ENCODE measurements at places on chromosomes 16 and 17. TPM values are rescaled to one million over a fixed set of nuclear protein-coding genes. Genes with fewer than 3 reads are reported as not detected.
A peak's percentile ranks its signal among the peaks of the same experiment; 100 is the strongest.

ZNF213 gene
- total RNA-seq = 6.1 TPM

C16orf92 gene
- not detected for total RNA-seq

DNA sequence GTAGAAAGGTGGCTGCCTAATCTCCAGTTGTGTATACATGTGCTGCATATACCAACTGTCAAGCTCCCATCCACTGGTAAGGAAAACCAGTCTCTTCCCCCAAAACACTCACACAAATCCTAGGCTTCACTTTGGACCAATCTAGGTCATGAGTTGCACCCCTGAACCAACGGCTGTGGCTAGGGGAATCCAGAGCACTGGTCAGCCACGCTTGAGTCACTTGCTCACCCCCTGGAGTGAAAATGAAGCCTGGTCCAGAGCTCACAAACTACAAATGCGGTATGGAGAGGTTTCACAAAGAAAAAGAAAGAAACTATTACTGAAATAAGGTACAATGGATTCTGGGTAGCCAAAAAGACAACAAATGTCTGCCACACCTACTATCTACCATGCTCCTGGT, 66.1 kb upstream of the NLK start:
- peak; percentile 64 for DNase-seq

DNA sequence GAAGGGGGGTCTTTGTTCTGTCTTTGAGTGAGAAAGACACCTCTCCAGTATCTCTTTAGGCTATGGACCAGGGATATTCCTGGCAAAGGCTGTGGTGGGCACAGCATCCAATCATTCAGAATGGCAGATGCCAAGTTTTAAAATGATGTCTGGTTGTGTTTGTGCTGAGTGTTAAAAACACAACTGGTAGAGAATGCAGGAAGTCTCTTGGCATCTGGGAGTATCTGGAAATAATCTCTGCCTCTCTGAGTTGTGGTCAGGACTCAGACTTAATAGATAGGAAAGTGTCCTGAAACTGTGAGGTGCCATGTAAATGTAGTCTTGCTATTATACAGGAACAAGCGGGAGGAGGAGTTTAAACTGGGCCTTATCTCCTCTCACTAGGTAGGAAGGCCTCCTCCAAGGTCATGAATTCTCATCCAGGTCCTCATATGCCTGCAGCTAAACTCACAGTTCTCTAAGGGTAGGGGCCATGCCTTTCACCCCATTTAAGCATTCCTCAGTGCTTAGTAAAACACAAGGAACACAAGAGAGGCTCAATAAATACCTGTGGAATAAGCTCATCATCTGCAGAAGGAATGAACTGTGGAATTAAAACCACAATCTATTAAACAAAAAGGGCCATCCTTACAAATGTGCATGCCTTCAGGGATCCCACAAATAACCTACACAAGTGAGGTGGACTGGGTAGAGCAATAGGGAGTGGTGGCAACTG, 317.6 kb downstream of the CBLN1 start:
- peak; percentile 91 for DNase-seq

DNA sequence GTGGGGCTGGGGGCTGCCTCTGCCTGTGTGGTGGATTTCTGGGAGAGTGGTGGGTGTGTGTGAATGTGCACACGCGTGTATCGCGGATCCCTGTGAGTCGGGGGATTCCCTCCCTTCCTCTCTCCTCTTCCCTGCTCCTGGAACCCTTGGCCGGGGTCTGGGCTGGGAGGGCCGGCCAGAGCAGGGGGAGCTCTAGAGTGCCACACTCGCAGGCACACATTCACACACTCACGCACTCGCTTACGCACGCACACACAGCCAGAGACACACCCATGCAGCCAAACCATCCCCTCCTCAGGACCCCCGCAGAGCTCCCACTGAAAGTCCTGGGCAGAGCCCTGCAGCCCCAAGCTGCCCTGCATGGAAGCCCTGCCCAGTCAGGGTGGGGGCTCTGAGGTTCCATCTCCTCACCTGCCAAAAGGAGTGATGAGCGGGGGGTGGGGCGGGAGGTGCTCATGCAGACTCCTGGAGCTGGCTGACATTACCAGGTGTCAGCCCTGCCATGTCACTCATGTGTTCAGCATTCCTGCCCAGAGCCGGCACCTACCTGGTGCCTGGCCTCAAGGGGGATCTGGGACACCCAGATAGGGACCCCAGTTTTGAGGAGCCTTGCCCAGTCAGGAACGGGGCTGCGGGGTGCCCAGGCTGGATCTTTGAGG, 1.9 kb downstream of the NECAB2 start:
- no peak for DNase-seq

KATNIP gene
- total RNA-seq = 63.0 TPM

CACNG4 gene
- not detected for total RNA-seq

GRCh38 chr16:77898671-77899211, 110.4 kb downstream of the VAT1L start:
- DNase-seq = peak; percentile 50

C17orf78 gene
- total RNA-seq = not detected

TBC1D26 gene
- not detected for total RNA-seq

CDH11 gene
- total RNA-seq = 3.1 TPM

CD300H gene
- total RNA-seq = not detected

- DNase-seq = no peak
These were observed 22.1 kb downstream of the MYH4 start for GRCh38 chr17:10447026-10447931.

GRCh38 chr17:66576473-66576872, 258.4 kb upstream of the CACNG5 start:
- no peak for DNase-seq

DNA sequence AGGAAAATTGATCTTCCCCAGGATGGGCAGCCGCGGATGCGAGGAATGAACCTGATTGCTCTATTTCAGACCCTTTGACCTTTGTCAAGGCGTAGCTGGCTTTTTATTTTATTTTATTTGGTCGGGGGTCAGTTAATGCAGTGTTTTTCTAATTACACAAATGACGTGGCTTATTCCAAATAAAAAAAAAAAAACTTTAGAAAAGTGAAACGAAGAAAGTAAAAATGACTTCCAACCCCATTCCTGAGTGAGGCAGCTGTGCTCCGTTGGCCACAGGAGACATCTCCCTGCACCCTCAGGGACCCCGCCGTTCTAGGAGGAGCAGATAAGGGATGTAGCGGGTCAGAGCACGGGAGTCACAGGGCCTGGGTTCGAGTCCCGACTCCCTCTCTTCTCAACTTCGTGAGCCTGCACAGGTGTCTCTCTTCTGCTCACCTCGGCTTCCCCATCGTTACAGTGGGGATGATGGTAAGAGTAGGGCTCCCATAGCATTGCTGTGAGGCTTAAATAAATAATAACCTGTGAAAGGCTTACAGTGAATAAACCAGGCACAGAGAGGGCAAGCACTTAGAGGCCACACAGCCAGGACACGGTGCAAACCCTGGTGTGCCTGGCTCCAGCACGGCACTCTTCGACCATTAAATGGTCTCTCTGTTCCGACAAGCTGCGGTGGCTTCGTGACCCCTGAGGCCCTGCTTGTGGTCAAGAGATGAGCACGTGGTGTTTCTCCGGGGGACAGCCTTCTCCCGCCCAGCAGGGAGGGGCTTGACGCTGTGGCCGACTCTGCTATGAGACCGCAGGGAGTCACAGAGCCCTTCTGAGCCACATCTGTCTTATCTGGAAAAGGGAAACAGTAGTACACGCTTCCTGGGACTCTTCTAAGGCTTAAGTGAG, 10.2 kb downstream of the FOXF1 start:
- no peak for DNase-seq

DNA sequence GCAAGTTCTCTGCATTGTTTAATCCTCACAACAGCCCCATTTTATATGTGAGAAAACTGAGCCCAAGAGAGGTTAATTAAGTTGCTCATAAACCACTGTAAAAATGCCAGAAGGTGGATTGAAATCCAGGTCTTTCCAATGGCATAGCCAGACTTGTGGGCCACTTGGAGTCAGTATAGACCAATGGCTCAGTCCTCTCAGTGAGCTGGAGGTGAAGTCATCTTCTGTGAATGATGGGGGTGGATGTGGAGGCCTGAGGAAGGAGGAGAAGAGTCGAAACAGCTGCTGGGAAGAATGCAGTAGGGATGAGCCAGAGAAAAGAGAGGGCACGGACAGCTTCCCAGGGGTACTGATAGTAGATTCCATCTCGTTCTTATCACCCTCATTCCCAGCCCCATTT, 213.4 kb downstream of the SOX9 start:
- peak; percentile 25 for DNase-seq

GRCh38 chr17:57735707-57736106, 9.4 kb downstream of the CCDC182 start:
- peak; percentile 11 for DNase-seq

- no peak for DNase-seq
These were observed 65.2 kb downstream of the NKD1 start for GRCh38 chr16:50613281-50613963.

DNA sequence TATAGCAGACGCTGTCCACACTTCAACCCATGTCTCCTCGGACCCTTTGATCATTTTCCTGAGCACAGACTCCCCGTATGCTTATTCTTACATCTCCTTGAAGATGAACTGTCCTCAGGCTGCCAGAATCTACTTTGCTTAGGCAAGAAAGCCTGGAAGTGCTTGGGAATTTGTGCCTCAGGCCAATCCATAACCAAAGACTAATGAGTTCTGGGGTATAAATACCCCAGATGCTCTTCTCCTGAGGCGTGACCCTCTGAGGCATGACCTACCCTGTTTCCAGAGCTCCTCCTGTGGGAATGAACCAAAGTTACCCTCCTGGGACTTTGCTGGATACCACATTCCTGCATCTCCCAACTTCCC, 10.1 kb upstream of the TEKT3 start:
- DNase-seq = no peak

PARD6A gene
- 16.1 TPM for total RNA-seq

DNA sequence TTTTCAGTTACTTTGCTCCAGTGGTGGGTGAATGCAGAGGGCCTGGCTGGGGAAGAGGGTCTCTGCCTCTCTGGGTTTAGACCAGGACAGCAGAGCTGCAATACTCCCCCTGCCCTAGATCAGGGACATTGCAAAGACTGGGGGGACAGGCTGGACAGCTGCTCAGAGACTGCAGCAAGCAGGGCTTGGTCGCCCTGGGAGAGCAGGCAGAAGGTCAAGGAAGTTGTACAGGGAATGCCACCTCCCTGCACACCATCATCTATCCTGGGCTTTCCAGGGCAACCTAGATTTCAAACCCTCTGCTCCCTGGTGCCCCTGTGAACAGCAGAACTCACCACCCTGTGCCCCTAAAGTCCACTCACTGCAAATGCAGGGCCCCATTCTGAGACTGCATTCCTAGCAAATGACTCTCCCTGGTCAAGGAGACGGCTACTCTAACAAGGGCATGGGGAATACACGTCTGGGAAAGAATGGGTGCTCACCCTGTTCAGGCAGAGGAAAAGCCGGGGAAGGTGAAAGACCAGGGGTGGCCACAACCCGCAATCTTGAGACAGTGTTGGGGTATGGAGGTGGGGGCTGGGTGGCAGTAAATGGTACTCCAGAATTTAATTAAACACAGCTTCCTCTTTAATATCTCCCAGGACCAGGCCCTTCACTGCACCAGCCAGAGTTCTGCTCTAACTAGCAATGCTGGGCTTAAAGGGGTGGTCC, 1.0 kb downstream of the KIFC3 start:
- DNase-seq = peak; percentile 75

DNA sequence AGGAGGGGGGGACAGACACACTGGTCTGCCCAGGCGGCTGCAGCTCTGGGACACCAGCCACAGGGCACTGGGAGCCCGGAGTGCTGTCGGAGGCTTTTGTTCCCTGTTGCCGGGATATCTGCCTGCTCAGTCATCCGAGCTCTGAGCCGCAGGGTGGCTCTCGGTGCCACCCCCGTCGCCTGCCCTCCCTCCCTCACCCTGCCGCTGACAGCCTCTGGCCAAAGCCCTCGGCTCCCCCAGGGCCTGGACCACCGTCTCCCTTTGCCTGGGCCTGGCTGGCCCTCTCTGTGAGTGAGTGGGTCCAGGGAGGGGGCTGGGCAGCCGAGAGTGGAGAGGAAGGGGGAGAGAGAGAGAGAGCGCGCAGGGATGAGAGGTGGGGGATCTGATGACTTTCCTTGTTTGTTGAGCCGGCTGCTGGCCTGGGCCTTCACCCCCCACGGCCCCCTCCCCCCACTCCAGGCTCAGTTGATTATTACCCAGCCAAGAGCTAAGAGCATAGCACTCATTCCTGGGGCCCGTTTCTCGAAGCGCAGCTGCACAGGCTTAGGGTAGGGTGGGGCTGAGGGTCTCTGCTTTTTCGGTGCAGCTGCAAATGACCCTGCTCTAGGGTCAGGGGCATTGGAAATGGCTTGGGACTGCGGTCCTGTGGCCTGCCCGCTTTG, 2.7 kb downstream of the FOXJ1 start:
- DNase-seq = peak; percentile 68

DNA sequence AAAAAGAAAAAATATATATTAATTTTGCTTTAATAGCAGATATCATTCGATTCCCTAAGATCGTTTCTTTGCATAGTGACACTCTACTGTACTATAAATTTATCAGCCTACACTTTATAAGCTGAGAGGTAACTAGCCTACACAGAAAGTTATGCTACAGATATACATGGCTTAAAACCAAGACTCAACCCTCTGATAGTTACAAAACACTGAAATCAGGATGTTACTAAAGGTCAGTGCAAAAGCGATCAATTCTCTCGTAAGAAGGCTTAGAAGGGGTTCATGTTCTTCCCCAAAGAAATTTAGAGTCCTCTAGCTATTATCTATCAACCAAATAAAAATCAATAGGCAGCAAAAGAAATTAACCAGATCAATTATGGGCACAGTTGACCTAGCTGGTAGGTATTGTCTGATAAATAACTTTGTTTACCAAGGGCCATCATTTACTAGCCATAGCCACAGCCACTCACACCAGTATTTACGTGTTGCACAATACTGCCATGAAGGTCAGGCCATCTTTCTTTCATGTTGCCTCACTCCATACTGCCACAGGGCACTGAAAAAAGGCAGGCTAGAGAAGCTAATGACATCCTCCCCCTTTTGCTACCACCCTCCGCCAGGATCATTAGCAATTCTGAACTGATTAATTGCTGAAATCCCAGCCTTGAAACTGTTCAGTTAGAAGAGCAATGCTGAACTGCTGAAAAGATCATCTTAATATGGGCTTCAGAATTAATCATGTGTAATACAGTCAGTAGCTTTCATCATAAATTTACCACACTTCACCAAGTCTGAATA, 43.7 kb downstream of the RND2 start:
- DNase-seq = peak; percentile 39

PDE6G gene
- not detected for total RNA-seq

DNA sequence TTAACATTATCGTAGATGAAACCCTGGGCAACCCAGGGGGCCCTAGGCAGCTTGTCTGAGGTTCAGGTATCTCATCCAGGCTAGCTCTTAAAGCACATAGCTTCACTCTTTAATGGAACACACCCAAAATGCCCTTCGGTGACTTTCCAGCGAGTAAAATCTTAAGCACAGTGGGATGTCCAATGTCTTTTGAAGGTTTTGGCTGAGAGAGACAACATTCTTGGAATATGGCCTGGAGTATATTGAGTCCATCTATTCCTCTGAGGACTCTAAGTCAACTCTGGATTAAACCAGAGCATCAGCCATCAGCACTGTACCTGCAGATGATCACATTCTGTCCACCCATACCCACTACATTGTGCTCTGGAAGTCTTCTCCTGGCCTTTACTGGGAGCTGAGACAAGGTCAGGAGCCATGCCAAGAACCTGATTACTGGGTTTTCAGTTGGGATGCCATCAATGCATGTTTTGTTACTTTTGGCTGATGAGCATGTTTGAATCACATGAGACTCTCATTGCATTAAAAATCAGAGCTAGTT, 63.4 kb upstream of the CDH11 start:
- no peak for DNase-seq

FBXL19 gene
- total RNA-seq = 25.7 TPM
